ENCODE measurements at places on chromosomes 4 and X.

DNA sequence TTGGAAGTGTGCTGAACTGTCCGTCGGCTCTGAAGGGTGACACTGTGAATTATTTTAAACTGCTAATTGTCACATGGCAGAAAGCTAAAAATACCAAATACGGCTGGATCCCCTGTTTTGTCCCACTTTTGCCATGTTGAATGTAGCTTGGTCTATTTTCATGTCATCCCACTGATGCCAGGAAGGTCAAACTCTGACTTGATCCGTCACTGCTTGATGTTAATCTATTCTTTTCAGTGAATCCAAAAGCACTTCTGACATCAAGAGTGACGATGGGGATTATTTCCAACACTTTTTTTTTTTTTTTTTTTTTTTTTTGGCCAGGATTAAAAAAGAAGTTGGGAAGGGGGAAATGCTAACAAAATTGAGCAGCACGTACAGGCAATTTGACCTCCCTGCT, 734.6 kb upstream of the TENM3 start:
- no peak for DNase-seq

GRCh38 chr4:180134091-180134866, 2108.9 kb upstream of the TENM3 start:
- no peak for DNase-seq

GRCh38 chr4:174494146-174494545, 28.1 kb downstream of the HPGD start:
- no peak for DNase-seq

- no peak for DNase-seq
These were observed 75.2 kb upstream of the EXOC1L start for GRCh38 chr4:55744369-55744768.

GRCh38 chr4:85127653-85128052, 161.2 kb upstream of the WDFY3 start:
- no peak for DNase-seq

DNA sequence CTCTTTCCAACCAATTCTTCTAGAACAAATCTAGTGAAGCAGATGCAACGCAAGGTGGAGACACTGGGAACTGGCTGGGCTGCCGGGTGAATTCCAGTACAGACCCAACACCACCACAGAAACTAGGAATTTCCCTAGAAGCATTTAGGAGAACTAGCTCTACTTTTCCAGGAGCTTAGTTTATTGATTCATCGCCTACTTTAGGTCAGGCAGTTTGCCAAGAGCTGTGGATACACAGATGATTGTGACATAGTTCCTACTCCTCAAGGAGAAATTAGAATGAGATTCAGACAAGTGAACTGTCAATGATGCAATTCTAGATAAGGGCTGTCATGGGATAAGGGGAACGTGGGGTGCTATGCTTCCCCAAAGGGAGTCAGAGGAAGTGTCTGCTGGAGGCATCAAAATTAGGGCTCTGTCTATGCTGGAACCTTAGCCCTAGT, 350.0 kb downstream of the CAMK2D start:
- DNase-seq = no peak

- DNase-seq = no peak
These were observed 129.5 kb downstream of the LARP7 start for GRCh38 chr4:112766422-112766821.

DNA sequence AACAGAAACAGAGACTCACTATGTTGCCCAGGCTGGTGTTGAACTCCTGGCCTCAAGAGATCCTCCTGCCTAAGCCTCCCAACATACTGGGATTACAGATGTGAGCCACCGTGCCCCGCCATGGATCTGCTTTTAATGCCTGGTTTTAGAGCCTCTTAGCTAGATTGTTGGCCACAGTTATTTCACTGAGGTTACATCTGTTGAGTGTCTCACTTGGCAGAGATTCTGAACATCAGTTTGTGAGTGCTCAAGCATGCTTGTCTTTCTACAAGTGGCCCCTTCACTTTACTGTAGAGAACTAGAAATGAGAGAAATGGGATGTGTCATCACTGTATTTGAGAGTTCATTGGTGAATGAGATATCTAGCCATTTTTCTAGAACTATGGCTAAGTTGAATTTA, 218.5 kb downstream of the APBB2 start:
- DNase-seq = no peak

DNA sequence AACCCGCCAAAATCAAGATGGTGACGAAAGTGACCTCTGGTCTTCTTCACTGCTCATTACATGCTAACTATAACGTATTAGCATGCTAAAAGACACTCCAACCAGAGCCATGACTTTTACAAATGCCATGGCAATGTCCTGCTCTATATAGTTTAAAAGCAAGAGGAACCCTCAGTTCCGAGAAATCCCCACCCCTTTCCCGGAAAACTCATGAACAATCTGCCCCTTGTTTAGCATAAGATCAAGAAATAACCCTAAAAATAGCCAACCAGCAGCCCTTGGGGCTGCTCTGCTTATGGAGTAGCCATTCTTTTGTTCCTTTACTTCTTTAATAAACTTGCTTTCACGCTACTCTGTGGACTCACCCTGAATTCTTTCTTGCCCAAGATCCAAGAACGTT, 463.5 kb upstream of the FAM241A start:
- no peak for DNase-seq

Data from immature natural killer cell (primary cell).